ENCODE measurements at places on chromosomes 4 and X.

DNA sequence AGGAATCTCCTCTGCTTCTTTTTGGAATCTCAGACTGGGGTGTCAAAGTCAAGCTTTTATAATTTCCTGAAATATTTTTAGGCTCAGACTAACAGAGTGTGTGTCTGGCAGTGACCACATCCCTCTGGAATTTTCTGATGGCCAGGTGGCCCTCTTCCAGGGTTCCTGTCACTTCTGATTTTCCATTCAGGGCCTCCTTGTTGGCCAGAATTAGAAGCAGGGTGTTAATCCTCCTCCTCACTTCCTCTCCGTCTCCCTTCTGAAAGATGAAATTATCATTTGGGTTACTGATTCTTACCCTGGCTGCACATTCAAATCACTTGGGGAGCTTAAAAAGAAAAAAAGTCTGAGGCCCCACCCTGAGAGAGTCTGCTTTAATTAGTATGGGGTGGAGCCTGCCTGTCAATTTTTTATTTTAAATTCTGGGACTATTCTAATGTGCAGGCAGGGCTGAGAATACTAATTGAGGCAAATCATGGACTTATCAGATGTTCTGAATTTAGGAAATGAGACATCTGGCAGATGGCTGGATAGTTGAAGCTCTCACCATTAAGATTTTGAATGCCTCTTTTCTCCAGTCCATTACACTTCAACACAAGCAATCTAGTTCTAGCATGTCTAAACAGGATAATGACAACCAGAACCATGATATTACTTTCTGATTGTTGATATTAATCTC is 43.2 kb downstream of the HAND2 start:
- DNase-seq, result peak; percentile 67

- no peak for DNase-seq
Measured at GRCh38 chr4:8709729-8710360, 117.3 kb downstream of the CPZ start.

GRCh38 chr4:38381788-38382187 is 282.2 kb upstream of the KLF3 start:
- DNase-seq, result no peak

DNA sequence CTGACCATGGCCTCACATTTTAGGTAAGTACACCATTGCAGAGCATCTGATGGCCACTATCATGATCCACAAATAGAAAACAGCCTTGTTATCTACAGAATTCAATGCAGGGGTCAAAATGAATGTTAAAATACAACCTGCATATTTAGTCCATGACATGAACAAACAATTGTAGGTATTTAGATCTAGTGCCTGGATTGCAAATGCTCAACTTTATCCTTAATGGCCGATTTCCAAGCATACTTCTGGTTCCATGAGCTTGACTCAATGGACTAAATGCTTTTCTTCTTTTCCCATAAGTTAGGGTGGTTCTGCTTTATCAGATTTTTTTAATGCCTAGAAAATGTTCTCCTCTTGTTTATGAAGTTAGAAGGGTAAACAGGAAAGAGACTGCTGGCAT is 139.2 kb upstream of the TTC29 start:
- no peak for DNase-seq

DNA sequence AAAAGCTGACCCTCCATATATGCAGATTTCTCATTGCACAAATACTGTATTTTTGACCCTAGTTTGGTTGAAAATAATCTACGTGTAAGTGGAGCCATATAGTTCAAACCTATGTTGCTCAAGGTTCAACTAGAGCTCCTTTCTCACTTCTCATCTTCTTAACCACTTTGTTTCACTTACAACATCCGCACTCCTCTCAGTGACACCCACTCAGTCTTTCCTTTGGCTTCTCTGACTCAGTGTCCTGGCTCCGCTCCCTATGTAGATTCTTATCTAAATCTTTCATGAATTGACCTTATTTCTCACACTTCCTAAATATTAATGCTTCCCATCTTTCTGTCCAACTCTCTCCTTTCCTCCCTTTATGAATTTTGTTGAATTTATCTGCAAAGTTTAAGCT is 32.9 kb upstream of the DKK2 start:
- no peak for DNase-seq

DNA sequence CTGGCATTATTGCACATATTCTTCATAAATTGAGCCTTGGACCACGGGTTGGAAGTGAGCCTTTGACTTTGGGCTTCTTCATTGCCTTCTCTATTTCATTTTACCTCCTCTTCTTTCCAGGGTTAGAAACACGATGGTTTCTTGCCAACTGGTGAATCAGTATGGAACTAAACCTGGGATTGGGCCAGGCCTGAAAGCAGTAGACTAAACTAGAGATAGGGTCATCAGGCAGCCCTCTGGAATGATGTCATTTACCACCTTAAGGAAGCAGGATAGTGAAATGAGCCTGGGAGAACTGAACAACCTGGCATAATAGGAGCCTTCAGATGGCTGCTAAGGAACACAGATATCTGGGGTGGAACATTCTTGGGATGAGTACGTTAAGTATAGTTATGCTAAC is 67.5 kb upstream of the ATP8A1 start:
- DNase-seq, result peak; percentile 16

GRCh38 chr4:26132858-26133257 is 188.0 kb upstream of the RBPJ start:
- no peak for DNase-seq

- no peak for DNase-seq
Measured at GRCh38 chr4:94348666-94349065, 6.0 kb upstream of the HPGDS start.

All from NCI-H446 (cell line).